Stimulated activated CD4-positive, alpha-beta T cell treated with anti-CD3 and anti-CD28 coated beads, TNF-alpha, amount 100 ng/mL, for 24 hours (primary cell): ENCODE measurements at places on chromosomes 7 and 10.

DNA sequence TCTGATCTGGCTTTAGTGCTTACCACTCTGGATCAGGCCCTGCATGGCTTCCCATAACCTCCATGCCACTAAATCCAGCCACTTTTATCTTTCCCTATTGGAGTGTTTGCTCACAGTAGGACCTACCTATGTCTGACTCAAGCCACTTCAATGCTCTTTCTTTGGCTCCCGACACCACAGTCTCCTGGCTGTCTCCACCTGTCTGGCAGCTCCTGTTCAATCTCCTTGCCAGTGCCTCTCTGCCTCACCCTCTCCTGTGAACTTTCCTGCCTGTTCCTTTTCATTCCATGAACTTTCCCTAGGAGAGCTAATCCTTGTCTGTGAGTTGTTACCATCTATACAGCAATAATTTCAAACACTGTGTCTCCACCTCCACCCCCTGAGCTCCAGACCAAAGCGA lies 82.6 kb upstream of the UCN3 start:
- DNase-seq: no peak

GRCh38 chr10:94991243-94991888 lies 52.9 kb downstream of the CYP2C9 start:
- no peak for DNase-seq

DNA sequence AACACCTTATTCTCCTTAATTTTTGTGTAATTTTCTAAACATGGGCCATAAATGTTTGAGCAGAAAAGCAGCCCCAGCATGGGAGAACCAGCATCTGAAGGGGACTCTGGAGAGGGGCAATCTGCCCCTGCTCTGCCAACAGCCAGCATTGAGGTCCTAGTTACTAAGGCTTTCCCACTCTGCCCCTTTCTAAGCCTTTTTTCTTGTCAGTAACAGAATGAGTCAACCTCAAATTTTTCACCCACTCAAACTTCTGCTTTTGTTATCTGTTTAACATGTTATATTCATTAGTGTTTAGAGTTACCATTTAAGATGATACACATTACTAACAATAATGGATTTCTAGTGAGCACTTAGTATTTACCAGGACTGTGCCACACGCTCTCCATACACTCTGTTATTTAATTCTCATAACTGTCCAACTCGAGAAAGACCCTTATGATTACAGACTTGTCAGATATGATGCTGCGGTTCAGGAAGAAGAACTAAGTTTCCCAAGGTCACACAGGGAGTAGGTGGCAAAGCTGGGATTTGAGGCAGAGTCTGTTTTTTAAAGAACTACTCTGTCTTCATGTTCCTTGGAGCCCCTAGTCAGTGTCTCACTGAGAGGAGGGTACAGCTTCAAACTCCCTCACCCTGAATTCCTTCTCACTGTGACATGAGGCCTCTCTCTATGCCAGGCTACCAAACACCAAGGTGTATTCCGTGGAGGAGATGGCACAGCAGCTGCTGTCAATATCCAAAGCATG lies 19.9 kb upstream of the GPAM start:
- DNase-seq: no peak

GRCh38 chr7:910931-911431 lies 34.6 kb downstream of the GET4 start:
- no peak for DNase-seq

GRCh38 chr7:67589183-67589582 lies 592.5 kb downstream of the TYW1 start:
- no peak for DNase-seq

DNA sequence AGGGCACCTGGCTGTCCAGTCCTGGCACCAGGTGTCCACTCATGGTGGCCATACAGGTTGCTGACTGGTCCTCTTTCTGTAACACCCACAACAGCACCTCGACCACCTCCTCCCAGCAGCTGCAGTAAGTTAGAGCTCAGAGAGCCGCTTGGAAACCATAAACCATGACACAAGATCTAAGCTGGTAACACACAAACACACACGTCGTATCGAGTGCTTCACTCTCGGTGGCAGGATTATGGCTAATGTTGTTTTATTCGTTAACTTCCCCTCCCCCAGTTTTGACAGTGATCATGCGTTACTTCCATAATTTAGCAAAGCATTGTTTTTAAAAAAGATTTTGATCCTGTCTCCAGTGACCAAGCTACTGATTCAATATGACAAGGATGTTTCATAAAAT lies 59.7 kb downstream of the CAMK2B start:
- DNase-seq: no peak

DNA sequence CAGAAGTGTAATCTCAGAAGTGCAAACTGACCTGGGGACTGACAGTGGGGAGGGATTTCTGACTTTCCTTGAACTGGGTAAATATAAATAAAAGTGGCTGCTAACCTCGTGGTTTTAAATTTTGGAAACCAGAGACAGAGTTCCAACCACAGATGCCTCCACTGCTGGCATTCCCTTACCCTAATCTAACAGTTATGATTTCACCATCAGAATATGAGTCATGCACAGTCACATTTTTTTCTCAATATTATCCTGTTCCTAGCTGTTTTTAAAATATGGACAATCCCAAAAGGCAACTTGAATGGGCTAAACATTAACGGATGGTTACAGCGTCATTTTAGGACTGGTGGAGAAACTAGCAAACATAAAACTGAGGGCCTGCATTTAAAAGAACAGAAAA lies 264.3 kb upstream of the INHBA start:
- no peak for DNase-seq

DNA sequence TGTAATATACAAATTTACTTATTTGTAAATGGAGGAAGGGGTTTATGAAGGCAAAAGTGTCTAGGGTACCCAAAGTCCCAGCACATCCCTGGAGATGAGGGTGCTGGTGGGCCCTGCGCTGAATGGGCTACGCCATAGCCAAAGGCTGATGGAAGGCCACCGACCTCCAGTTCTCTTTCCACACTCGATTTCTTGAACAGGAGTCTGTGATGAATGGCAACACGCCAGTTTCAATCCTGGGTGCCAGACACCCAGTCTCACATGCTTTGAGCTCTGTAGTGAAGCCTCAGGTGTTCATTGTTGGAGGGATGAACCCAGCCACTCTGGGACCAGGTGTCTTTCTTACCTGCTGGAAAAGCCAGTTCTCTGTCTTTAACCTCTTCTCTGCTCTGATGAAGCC lies 752 bp downstream of the LRMDA start:
- DNase-seq: no peak

DNA sequence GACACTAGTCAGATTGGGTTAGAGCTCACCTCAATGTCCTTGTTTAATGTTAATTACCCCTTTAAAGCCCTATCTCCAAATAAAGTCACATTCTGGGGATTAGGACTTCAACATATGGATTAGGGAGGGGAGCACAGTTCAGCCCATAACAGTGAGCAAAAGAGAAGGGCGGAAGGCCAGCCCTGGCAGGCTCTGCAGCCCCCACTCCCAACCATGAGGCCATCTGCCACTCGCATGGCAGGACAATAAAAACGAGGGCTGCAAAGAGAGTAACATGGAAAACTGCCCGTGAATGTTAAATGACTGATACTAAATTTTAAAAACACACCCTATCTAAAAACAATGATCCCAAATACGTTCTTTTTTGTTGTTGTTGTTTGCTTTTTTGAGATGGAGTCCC lies 38.7 kb downstream of the RGS10 start:
- no peak for DNase-seq

DNA sequence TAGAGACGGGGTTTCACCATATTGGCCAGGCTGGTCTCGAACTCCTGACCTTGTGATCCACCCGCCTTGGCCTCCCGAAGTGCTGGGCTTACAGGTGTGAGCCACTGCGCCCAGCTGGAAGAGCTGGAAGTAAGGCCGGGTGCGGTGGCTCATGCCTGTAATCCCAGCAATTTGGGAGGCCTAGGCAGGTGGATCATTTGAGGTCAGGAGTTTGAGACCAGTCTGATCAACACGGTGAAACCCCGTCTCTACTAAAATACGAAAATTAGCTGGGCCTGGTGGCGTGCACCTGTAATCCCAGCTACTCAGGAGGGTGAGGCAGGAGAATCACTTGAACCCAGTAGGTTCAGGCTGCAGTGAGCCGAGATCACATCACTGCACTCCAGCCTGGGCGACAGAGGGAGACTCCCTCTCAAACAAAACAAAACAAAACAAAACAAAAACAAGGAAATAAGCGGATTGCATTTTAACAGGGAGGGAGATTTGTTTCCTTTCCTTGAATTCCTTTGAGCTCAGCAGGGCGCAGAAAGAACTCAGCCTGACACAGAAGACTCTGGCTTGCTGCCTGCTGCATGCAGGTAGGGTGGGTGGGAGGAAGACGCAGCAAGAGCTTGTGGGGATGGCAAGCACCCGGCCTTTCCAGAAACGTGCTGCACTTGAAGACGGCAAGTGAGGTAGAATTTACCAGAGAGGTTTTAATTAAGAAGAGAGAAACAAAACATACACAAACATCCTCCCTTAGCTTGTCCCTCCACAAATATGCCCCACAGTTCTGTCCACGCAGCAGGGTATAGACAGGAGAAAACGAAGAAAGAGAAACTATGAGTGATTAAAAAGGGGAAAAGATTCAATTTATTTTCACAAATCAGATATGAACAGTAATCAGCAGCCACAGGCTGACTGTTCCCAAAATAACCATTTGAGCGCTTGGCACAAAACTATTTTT lies 148.0 kb downstream of the RNF216 start:
- no peak for DNase-seq

GRCh38 chr10:71383972-71384687 lies 12.6 kb upstream of the CDH23 start:
- peak; percentile 45 for DNase-seq

GRCh38 chr7:26348234-26348851 lies 56.7 kb downstream of the SNX10 start:
- DNase-seq: no peak

- no peak for DNase-seq
Measured at GRCh38 chr7:31791881-31792280, 104.9 kb downstream of the PPP1R17 start.

DNA sequence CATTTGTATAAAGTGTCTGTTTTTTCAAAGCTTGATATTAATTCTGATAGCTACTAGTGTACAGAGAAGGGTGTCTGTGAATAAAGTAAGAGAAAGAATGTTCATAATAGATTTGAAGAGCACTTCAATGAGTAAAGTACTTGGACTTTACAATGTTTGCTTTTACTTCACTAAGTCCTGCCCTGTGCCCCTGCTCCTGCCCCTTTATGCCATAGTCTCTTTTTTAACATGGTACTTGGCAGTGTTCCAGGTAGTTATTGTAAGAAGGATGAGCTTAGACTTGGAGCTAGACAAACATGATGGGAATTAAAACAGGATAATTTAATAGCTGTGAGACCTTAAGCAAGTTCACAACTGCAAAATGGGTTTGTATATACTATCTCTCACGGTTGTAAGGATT lies 41.0 kb downstream of the ZEB1 start:
- DNase-seq: no peak

DNA sequence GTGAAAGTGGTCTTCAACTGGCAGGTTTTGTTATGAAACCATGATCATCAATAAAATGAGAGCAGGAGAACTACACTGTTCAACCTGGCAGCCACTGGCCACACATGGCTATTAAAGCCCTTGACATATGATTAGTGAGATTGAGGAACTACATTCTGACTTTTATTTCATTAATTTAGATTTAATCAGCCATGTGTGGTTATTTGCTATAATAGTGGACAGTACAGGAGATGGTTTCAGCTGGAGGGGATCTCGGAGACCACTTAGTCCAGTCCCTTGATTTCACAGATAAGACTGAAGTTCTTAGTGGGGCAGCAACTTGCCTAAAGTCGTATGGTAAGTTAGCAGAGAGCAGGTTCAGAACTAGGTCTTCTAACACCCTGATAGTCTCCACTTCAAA lies 111.7 kb upstream of the BMPER start:
- DNase-seq: no peak

GRCh38 chr10:32307609-32308008 lies 39.3 kb downstream of the EPC1 start:
- no peak for DNase-seq

DNA sequence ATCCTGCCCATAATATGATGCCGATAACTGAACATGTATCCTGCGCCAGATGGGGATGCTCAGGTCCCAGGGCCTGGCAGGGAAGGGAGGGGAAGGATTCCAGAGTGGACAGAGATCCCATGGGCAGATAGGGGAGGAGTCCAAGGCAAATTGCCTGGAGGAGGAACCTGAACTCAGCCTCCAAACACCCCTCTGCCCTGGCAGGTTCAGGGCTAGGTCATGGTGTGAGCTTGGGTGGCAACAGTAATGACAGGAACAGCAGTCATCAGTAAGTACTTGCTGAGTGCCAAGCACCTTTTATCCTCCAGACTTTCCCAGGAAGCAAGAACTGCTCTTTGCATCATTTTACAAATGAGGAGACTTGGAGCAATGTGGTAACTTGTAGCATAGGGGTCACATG lies 3.8 kb upstream of the PALD1 start:
- no peak for DNase-seq

- no peak for DNase-seq
Measured at GRCh38 chr7:113548137-113548536, 370.7 kb downstream of the PPP1R3A start.

DNA sequence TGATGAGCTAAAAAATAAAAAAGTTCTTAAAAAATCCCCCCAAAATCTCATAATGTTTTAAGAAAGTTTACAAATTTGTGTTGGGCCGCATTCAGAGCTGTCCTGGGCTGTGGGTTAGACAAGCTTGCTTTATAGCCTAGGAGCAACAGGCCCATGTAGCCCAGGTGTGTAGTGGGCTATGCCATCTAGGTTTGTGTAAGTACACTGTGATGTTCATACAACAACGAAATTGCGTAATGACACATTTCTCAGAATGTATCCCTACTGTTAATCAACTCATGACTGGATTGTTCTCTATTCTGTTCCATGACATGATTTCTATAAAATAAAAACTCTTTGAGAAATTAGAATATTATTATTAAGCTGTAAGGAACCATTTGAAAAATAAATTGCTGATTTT lies 13.0 kb downstream of the MIOS start:
- no peak for DNase-seq

DNA sequence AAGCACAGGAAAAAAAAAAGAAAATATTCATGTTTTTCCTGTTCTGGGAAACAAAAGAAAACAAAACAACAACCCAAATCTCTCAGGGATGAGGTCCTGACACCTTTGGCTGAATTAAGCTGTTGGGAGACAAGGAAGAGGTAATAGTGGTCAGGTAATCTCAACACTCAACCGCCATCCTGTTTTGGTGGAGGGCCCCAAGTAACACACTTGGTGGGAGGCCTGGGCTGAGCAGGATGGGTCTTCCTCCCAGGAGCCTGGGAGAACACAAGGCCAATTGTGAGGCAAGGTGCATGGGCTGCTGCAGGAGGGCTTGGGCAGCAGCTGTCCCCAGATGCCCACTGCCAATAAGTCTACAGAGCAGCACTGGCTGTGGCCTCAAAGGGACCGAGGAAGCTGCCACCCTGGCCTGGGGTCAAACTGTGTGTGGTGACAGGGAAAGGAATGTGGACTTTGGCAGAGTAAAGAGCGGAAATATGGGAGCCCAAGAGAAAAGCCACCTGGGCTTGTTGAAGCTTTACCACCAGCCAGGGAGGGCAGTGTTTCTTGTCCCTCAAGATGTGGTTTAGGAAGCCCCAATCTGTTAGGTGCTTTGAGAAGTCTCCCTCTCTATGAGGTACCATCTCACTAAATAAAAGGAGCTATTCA lies 93.5 kb upstream of the SLC25A13 start:
- DNase-seq: no peak

- no peak for DNase-seq
Measured at GRCh38 chr7:50246551-50246950, 58.0 kb upstream of the IKZF1 start.
